GM13976 (cell line): ENCODE measurements at places on chromosomes 4 and X.
A peak's percentile ranks its signal among the peaks of the same experiment; 100 is the strongest.

GRCh38 chrX:78747489-78747888 lies at the start of gene LPAR4:
Gene LPAR4 (plus strand): TSS chrX:78747720. CDS start chrX:78754870, 7,150 bp downstream.
- no peak for DNase-seq

DNA sequence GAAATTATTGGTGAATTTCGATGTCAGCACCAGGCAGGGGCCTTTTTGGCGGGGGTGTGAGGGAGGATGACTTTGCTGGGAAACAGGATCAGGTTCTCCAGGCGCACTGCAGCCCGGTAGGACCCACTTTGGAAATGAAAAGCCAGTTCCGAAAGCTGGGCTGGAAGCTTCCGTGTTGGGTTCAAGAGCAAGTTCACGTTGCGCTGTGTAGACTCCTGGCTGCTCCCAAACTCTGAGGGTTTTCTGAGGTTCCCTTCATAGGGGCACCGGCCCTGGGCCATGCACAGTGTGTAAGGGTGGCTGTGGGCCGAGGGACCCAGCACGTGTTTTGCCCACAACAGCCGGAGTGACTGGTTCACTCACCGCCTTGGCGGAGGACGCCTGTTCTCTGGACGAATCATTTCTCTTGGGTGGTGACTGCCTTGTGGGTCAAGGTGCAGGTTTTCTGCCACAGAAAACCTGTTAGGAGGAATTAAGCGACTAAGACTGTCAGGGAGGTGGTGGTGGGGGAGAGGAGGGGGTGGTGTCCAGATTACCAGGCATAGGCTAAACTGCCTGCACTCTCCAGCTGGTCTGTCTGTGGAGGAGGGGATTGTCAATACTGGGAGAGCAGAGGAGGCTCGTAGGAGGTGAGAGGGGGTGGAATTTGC lies 8.0 kb downstream of the SHOX start:
- no peak for DNase-seq

GRCh38 chr4:100949350-100949935 lies 397.9 kb downstream of the PPP3CA start:
- no peak for DNase-seq

DNA sequence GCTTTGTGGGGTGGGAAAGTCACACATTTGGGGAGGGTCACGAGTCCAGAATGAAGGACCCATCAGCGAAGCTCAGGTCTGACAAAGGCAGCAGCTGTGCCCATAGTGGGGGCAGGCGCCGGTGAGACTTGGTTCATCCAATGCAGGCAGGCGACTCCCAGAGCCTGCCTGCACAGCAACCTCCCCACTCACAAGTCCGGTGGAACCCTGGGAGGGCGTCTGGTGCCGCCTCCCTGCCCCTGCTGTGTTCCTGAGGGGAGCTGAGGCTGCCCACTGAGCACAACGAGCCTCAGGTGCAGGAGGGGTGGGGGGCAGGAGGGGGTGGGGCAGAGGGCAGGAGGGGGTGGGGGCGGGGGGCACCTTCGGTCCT lies 13.7 kb downstream of the LRPAP1 start:
- no peak for DNase-seq

GRCh38 chrX:143115466-143115865 lies 89.7 kb downstream of the SPANXN4 start:
- DNase-seq: no peak

- no peak for DNase-seq
Observed at GRCh38 chr4:20127626-20128025, 124.1 kb upstream of the SLIT2 start.

DNA sequence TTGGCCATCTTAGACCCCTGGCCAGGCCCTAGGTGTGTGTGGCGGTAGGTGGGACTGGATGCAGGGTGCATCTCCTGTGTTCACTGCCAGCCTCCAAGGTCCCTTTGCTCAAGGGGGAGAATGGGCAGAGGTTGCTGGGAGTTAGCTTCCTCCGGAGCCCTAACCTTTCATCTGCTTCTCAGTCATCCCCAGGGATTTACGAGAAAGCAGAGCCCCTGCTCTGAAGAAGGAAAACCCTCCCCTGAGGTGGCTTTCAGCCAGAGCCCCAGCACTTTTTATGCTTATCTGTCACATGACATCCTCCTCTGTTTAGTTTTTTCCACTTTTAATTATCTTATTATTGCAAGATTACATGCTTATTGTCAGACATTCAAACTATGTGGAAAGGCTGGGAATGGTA lies 44.9 kb upstream of the DDX3X start:
- no peak for DNase-seq

DNA sequence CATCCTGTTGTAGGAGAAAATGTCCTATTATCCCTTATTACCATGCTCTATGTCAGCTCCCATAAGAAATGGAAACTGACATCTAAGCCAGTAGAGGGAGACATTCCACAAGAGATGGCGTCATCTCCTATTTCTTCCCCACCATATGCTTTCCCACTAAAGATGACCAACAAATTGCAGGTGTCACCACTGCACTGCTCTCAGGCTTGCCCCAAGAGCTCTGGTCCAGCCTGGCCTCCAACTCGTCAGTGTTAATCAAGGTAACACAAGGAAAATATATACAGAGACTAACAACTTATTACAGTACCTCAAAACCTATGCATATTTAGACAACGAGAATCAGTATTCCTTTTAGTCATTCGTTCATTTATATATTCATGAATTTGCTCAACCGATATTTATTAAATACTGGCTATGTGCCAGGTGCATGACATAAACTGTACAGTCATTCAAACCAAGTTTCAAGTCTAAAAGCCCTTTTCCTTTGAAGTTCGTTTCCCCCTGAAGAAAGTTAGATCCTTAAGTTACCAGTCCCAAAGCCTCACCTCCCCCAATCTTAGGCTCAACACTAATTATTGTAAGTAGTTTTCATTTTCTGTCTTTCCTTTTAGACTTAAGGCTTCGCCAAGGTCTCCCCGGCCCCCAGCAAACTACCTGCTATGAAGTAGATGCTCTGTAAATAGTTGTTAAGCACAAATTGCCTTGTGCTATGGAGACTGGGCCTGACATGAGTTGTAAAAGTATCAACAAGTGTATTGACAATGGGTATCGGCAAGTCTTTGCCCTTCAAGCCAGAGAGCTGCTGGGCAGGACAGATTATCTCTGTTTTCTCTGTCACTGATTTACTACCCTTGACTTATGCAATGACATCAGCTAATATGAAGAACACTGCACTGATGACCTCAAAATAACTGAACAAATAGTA lies 3.1 kb upstream of the FGB start:
- DNase-seq: peak; percentile 24

DNA sequence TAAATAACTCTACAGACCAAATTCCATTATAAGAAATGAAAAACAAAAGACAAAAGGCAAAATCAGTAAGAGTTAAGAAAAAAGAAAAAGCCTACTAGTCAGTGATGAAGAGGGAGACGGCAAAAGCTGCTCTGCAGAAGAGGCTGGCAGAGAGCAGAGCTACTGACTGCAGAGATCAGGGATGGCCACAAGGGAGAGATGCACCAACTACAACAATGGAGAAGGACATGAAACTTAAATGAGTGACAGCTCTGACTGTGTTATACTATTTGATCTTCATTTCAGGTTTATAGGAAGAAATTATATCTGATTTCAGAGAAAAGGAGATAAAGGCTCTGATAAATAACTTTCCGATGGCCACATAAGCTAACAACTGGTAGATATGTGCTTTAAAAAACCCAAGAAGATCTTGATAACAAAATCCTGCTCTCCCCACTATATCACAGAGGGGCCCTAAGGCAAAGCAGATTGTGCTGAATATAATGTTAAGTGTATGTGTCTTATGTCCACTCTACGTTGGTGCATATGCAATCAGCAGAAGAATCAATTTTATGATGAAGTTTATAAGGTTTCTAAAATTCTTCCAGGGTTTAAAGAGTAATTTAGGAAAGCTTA lies 58.4 kb upstream of the COX18 start:
- peak; percentile 11 for DNase-seq
